ENCODE measurements at places on chromosomes 2 and 18.

- no peak for DNase-seq
Observed at GRCh38 chr2:88144914-88145497, 17.1 kb upstream of the FABP1 start.

- no peak for DNase-seq
Observed at GRCh38 chr18:24413148-24413547, 13.3 kb upstream of the IMPACT start.

DNA sequence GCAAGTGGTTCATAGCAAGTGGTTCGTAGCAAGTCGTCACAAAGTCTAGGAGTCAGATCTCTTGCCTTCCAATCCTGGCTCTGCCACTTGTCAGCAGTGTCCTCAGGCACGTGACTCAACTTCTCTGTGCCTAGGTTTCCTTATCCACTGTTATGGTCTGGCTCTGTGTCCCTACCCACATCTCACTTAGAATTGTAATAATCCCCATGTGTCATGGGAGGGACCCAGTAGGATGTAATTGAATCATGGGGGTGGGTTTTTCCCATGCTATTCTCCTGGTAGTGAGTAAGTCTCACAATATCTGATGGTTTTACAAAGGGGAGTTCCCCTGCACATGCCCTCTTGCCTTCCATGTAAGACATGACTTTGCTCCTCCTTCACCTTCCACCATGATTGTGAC is 51.8 kb upstream of the AP1S3 start:
- no peak for DNase-seq

- peak; percentile 48 for DNase-seq
Observed at GRCh38 chr2:45020439-45020838, 11.2 kb upstream of the SIX2 start.

DNA sequence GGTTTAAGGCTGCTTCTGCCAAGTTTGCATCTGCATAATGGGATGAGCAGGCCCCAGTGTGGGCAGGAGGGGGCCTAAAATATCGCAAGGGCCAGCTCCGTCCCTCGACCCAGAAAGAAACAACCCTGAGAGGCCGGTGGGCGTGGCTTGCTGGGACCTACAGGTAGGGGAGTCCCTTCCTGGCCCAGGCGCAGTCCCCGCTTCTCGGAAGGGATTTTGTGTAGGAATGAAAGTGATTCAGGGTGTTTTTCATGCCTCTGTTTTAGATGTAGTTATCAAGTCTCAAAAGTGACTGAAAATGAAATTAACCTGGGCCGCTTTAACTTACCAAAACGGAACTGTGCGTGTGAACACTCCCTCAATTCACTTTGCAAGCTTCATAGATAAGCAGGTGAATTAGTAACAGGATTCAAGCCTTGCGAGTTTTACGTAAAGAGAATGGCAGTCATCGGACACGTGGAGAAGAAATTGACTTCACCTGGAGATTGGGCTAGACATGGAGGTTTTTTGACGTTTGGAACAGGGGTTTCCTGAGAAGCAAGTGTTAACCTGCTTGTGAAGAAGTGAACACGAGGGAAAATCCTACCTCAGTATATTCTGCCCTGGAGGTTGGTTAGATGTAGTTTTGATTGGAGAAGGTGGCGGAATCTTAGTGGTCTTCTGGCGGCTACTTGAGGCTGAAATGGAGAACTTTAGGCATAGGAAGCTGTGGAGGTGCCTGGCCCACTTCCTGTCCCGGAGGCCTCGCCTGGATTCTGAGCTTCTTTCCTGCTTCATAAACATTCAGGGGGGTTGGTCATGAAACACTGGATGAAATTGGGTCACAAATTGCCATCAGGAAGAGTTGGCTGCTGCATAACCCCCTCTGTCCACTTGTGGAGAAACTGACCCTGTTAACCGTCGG is 1.7 kb downstream of the NCK2 start:
- peak; percentile 71 for DNase-seq

DNA sequence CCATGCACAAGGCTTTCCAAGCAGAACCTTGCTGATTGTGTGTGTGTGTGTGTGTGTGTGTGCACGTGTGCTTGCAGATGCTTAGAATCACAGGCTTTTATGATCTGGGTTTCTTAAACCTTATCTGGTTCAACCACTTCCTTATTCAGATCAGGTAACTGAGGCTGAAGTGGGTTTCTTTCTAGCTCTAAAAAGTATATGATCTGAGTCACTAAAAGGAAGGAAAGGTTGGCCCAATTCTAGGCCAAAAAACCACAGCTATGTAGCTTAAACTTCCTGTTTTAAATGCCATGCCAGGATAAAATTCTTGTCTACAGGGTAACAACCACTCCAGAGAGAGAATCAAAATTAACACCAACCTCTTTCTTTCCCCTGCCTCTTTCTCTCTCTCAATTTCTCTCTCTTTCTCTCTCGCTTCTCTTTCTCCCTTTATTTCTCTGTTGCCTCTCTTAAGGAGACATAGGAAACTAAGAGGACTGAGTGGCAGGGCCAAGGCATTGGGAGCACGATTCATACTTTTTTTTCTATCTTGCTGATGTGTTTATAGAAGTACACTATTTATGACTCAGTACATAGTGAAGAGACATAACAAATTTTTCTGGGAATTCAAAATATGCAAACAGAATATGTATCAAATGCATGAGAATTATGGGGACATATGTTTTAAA is 140.3 kb downstream of the TRIB2 start:
- DNase-seq = peak; percentile 58
